ENCODE measurements at places on chromosomes 2 and 18. TPM values are rescaled to one million over a fixed set of nuclear protein-coding genes. Genes with fewer than 3 reads are reported as not detected.

The ARHGAP28 gene
- 123 TPM for total RNA-seq

- DNase-seq = peak; percentile 25
Observed at GRCh38 chr2:138180692-138181386, 216.6 kb downstream of the HNMT start.

- DNase-seq = no peak
Observed at GRCh38 chr2:172207911-172208310, 105.2 kb upstream of the DLX2 start.

DNA sequence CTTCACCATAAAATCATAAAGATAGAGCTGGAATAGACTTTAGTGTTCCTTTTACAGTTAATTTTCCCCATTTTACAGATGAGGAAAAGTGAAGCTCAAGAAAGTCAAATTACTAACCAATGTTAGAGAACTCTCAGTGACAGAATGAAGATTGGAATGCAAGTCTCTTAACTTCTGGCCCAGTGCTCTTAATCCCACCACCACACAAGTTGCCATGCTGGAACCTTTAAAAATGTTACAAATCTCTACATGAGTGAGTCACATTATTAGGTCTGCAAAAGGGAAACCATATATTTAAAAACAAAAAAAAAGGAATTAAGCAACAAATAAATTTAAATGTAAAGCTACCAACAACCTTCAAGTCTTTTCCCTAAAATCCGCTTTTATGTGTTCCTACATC is 3.5 kb downstream of the NCKAP1 start:
- DNase-seq = no peak

GRCh38 chr2:239121600-239122012 is 273.7 kb downstream of the TWIST2 start:
- DNase-seq = peak; percentile 73

DNA sequence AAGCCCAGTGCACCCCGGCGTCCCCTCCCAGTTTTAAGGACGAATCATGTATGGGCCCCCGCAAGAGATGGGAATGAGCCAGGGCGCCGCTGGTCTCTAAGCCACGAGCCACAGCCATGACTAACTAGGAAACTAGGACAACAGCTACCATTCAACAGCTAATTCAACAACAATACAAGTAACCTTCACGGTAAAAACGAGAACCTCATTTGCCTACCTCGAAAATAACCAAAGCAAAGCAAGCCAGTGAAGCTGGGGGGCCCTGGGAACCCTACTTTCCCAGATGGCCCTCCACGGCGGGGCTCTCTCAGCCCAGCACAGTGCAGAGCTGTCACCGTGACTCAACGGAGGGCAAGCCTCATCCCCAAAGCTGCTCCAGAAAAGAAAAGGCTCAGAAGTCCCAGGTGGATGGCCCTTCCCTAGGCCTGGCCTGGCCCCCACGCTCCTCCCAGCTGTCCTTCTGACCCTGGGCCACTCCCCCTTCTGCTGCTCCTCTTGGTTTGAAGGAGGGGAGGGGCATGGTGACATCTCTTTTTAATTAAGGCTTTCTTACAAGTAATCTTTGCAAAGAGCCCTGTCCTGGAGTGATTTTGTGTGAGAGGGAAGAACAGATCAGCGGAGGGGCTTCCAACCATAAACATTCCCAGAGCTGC is 126.3 kb downstream of the HDAC4 start:
- DNase-seq = no peak

DNA sequence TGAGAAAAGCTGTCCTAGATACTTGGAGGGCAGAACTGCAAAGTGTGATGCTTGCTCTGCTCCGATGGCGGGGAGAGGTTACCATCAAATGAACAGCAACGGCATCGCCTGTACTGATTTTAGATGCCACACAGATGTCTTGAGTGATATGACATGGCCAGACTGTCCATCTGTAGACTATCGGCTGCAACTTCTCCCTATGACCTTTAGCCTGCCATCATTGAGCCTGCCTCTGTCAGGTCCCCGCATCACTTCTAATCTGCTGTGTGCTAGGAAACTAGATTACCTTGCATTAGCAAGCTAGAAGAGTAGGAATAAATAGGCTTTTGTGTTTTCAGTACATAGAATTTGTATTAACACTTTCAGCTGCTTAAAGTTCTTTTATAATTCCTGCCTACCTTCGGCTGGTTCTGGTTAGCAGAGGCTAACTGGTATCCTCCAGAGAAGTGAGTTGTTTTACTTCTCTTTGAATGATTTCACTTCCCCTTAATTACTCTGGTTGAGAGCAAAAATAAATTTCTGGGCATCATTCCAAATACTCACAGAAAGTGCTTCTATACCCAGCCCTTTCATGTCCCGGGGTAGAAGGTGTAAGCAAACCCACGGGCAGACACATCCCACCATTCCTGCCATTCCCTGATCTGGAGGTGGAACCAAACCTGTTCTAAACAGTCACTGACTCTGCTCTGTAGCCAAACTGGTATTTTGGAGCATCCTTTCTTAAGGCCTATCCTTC is 24.0 kb downstream of the GAREM2 start:
- DNase-seq = peak; percentile 40
